B cell (primary cell): ENCODE measurements at places on chromosomes 3 and 15. TPM values are rescaled to one million over a fixed set of nuclear protein-coding genes. Genes with fewer than 3 reads are reported as not detected.

CLDND1 gene
- 132 and 134 TPM in 2 replicates for total RNA-seq

ESYT3 gene
- total RNA-seq: not detected in 2 replicates

GRCh38 chr15:82314769-82315518 is 34.3 kb downstream of the GOLGA6L10 start:
- DNase-seq: no peak

GRCh38 chr15:80942266-80942665 is 47.4 kb downstream of the MESD start:
- DNase-seq: no peak

DNA sequence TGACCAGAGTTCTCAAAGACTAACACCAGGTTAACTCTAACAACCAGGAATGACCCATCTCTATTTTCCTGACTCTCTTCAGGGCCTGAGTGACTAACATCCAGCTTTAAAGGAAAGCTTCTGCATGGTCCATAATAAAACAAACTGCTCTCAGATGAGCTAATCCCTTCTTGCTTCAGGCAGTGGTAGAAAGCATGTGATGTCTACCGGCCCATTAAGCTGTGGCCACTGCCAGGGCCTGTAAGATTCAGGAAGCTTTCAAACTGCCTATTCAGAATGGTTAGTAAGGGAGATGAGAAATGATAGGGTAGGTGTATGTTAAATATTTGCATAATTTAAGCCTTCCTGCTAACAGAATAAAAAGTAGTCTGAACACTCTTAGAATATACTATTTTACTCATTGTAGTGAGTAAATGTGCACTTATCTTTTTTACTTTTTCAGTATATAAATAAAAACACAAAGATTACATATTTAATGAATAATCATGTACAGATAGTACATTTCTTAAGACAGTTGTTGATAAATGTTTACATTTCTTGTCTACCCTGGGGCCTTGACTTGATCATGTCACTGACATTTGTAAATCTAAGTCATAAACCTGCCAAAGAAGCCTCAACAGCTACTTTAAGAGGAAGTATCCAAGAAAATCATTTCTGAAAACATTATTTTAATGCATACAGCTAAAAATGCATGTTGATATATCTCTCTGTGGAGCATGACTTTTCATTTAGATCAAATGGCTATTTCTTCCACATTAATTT is 222.0 kb downstream of the MCTP2 start:
- DNase-seq: no peak

DNA sequence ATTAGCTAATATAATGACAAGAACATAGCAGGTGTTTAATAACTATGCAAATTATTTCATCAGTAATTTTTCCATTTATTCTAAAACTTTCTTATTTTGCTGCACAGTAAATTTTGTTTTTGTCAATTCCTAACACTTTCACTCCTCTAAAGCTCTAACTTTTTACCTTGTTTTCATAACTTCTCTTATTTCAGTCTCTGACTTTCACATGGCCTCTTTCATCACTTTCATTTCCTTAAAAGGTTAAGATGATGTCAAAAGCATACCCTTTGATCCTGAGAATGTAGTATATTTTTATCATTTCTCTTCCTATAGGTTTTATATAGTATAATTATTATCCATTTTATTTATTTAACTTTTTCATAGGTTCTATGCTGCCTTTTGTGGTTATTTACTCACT is 1325.8 kb upstream of the ALCAM start:
- no peak for DNase-seq

DNA sequence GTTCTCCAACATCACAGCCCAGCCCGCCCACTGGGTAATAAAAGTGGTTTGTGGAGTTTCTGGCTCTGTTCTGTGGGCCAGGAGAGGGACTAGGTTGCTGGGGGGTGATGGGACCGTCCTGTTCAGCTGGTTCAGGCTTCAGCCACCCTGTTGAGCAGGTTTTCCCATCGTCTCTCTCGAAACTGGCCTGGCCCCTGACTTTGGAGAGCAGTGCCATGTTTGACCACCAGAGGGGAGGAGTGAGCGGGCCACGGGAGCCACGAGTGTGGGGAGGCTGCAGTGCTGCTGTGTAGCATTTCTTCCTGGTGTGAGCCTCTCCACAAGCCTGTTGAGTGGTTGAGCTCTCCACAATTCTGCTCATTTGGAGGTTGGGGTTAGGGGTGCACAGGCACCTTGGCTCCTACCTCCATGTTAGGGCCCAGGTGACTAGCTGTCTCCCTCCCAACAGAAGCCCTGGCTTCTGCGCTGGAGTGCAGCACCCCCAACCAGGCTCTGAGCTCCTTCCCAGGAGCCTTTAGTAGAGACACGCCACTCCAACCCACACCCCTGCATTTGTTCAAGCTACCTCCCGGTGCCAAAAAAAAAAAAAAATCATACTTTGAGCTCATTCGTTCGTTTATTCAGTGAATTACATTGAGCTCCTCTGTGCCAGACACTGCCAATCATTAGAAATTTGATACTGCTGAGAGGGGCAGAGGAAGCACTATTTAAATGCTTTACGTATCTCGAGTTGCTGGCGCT is 13.9 kb downstream of the SPINT1 start:
- DNase-seq: peak; percentile 82
